Stimulated activated CD4-positive, alpha-beta T cell treated with anti-CD3 and anti-CD28 coated beads, TNF-alpha, amount 100 ng/mL, for 4 hours (primary cell): ENCODE measurements at places on chromosomes 1 and 21.

GRCh38 chr1:7962636-7963377 is 1.3 kb downstream of the PARK7 start:
- no peak for DNase-seq

GRCh38 chr21:31698461-31698860 is 33.5 kb downstream of the SCAF4 start:
- no peak for DNase-seq

- DNase-seq, result no peak
Observed at GRCh38 chr1:170030212-170030611, 44.3 kb downstream of the KIFAP3 start.

DNA sequence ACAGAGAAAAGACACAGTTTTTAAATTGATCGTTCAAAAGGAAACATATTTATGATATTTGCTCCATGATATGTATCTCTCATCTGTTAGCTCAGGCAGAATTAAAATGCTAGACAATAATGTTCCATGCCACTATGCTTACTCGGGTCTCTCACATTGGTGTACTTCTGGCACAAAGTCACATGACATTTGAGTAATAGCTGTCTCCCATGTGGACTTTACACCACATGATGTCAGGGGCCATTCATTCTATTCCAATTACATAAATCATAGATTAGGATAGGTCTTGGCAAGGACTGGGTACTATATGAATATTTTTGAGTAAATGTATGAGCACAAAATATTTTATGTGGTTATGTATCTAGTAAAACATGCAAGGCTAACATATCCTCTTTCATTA is 648.4 kb downstream of the PLA2G4A start:
- no peak for DNase-seq

DNA sequence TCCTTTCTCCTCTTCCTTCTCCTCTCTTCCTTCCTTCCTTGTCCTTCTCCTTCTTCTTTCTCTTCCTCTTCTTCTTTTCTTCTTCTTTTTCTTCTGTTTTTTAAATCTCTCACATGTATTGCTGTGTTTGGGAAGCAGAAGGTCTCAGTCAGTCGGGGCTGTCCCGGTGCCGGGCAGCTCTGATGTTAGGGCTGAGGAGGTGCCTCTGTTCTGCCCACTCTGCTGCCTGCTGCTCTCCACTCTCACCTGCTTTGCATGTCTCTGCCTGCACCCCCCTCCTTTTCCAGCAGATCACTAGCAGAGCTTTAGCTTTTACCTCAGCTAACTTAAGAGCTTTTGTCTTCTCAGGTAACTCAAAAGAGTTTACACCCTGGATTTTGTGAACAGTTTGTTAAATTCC is 276.6 kb downstream of the CHRM3 start:
- DNase-seq, result no peak

- no peak for DNase-seq
Observed at GRCh38 chr21:25960402-25960801, 210.2 kb downstream of the APP start.

DNA sequence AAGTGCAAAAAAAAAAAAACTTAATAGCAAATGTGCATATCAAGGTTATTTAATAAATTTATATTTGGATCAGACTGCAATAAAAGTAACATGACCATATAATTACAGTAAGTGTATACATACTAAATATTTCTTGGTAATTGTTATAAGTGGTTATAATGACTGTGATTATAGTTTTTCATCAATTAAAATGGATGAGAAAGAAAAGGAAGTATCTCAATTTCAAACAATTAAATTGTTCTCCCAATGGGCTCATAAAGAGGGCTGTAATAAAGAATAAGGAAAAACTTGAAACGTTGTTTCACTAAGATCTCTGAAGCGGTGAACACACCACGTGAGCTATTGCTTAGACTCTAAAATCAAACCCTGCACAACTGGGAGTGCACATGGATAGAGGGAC is 104.1 kb downstream of the CDC42BPA start:
- no peak for DNase-seq

DNA sequence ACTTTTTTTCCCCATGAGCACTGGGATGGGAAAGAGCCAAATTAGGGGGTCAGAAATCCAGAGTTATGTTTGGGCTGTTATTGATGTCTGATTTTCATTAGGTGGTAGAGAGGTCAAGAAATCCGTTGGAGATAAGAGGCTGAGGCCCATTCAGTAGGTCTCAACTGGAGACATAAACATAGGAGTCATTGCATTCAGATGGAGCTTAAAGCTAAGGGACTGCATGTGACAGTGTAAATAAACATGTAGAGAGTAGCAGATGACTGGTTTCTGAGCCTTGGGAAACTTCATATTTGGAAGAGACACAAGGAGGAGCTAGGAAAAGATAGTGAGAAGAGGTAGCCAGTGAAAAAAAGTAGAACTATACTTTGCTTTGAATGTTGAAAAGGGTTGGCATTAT is 11.7 kb downstream of the PTPRC start:
- DNase-seq, result no peak

GRCh38 chr1:115726161-115726560 is 42.4 kb downstream of the CASQ2 start:
- no peak for DNase-seq

DNA sequence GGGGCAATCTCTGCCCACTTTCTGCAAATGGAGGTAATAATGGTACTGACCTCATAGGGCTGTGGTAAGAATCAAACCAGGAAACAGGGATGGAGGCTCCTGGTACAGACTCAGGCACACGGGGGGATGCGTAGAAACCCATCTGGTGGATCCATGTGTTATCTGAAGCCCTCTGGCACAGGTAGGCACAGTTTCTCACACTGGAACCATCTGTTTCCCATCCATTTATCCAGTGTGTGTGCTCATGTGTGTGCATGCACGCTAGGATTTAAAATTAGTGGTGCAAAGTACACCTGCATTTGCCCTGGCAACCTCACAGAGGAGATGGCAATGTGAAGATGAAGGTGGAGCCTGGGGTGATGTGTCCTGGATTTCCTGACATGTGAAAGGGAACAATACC is 103.3 kb downstream of the RAVER2 start:
- no peak for DNase-seq

DNA sequence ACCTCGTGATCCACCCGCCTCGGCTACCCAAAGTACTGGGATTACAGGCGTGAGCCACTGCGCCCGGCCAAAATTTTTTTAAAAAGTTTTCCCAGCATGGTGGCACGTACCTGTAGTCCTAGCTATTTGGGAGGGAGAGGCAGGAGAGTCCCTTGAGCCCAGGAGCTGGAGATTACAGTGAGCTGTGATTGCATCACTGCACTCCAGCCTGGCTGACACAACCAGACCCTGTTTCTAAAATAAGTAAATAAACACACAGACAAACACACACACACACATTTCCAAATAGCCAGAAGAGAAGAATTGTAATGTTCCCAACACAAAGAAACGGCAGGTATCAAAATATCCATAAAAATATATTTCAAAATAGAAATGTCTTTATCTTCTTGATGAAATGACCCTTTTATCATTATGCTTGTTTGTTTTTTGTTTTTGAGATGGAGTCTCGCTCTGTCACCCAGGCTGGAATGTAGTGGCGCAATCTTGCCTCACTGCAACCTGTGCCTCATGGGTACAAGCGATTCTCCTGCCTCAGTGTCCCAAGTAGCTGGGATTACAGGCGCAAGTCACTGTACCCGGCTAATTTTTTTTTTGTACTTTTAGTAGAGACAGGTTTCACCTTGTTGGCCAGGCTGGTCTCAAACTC is 9.3 kb downstream of the HES2 start:
- no peak for DNase-seq

GRCh38 chr1:231159963-231160761 is 1.7 kb upstream of the TRIM67 start:
- no peak for DNase-seq

GRCh38 chr1:55064071-55064581 is 24.8 kb downstream of the PCSK9 start:
- no peak for DNase-seq

GRCh38 chr1:155080312-155081228 is 1.9 kb downstream of the EFNA3 start:
- no peak for DNase-seq

GRCh38 chr1:198166900-198167299 is 10.1 kb downstream of the NEK7 start:
- DNase-seq, result no peak

- DNase-seq, result no peak
Observed at GRCh38 chr1:6930732-6931300, 145.6 kb downstream of the CAMTA1 start.

DNA sequence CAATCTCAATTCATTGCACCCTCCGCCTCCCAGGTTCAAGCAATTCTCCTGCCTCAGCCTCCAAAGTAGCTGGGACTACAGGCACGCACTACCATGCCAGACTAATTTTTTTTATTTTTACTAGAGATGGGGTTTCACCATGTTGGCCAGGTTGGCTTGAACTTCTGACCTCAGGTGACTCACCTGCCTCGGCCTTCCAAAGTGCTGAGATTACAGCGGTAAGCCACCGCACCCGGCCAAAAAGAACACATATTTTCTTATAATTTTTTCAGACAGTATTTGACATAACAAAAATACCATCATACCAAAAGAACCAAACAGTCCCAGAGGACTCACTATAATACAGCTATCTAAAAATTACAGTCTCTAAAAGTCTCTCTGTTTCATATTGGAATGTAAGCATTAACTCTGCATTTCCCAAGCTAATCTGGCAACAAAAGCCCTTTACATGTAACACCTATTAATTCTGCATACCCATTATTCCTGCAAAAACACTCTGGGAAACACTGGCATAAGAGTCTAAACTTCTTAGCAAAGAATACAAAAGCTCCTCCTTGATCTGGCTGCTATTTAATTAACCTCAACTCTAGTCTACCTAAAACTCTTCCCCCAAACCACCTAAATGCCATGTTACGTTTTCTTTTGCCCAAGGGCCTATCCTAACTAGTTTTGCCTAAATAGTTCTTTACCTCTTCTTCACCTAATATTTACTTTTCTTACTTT is 26.9 kb downstream of the WDR26 start:
- no peak for DNase-seq
